Metanephros (tissue), 2 donors: ENCODE measurements at places on chromosomes 1 and 21. TPM values are rescaled to one million over a fixed set of nuclear protein-coding genes. Genes with fewer than 3 reads are reported as not detected.

The LRRC38 gene
- 7.4 TPM for total RNA-seq

The SLC44A3 gene
- 41.0 TPM for total RNA-seq

The MYCL gene
- total RNA-seq: 10.7 TPM

The PFKL gene
- total RNA-seq: 203 TPM

The CDCA8 gene
- 5.4 TPM for total RNA-seq

The SPATA21 gene
- not detected for total RNA-seq

The FAM167B gene
- total RNA-seq: 13.7 TPM

The NTNG1 gene
- total RNA-seq: 14.3 TPM

The BRWD1 gene
- total RNA-seq: 96.7 TPM

The RNF19B gene
- total RNA-seq: 15.6 TPM
